ENCODE measurements at places on chromosomes 7 and 10.

DNA sequence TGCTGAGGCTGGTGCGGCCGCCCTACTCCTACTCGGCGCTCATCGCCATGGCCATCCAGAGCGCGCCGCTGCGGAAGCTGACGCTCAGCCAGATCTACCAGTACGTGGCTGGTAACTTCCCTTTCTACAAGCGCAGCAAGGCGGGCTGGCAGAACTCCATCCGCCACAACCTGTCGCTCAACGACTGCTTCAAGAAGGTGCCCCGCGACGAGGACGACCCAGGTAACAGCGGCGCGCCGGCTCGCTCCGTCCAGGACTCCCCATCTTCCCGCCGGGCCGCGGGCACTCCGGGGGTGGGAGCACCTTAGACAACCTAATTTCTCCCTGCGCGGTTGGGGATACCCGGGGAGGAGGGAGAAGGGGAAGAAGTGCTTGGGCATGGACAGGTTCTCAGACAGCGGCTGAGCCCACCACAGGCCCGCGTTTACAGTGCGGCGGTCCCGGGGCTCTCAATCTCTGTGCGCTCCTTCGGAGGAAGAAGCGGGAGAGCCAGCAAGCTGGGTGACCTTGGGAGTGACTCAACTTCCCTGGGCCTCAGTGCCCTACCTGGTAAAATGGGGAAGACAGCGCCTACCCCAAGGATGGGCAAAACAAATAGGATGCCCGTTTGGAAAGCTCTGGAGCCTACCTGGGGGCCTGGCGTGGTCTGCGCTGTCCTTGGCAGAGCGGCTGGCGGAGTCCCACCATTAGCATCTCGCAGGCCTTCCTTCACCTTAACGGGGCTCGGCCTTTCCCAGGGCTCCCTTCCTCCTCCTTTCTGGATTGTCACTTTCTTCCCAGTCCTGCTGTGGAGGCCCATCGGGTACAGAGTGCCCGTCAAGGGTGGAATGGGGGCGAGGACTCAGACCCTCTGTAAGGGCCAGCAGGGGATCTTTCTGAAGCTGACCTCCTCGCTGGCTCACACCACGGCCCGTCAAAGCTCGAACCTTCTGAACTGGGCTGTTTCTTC is 852 bp downstream of the FOXI2 start:
- no peak for DNase-seq

DNA sequence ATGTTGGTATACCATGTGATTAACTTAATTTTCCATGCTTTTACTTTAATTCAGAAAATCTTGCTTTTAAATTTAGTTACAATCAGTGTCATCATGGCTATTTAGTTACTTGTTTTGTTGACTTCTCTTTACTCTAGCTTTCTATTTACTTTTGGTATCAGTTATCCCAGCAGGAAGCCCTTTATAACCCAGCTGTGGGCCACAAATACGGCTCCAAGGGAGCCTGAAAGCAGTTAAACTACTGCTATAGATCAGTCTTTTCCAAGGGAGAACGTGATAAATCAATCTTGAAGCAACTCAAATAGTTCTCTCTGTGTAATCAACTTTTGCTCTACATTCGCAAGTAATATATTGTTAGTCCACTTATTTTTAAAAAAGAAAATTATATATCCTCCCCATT is 287.4 kb downstream of the CACNA2D1 start:
- DNase-seq, result no peak

GRCh38 chr10:80077869-80078447 is 507 bp upstream of the TMEM254 start:
- DNase-seq, result no peak

- DNase-seq, result peak; percentile 8
Measured at GRCh38 chr10:123870260-123870659, 21.3 kb downstream of the CPXM2 start.

All from sciatic nerve (tissue), 2 donors.